ENCODE measurements at places on chromosomes 16 and 17. TPM values are rescaled to one million over a fixed set of nuclear protein-coding genes. Genes with fewer than 3 reads are reported as not detected.

DNA sequence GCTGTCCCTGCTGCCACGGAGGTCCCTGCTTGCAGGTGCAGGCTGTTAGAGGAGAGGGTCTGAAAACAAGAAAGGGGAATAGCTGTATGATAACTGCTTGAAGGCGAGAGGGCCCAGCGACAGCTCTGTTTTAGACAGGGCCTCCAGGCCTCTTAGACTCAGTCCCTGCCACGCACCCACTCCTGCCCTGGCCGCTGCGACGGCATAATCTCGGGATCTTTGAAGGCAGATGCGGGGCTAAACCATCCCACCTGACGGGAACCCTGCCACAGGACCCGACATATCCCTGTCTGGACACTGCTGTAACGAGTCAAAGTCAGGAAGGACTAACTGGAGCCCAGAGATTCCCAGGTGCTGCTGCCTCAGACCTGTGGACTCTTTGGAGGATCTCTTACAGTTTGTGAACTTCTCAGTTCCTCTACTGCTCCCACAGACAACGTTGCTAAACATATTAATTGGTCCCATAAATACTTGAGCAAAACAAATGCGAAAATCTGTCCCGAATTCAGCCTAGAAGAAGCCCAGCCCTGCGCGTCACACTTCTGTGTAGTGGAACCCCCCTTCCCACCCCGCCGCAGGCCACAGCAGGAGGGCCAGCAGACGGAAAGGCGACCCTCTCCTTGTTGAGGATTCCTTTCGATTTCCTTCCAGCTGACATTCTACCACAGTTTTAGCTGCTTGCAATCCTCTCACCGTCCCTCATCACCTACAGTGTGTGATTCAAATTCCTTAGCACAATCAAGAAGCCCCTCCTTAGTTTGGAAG lies 998 bp upstream of the TMEM11 start:
- DNase-seq: no peak

DNA sequence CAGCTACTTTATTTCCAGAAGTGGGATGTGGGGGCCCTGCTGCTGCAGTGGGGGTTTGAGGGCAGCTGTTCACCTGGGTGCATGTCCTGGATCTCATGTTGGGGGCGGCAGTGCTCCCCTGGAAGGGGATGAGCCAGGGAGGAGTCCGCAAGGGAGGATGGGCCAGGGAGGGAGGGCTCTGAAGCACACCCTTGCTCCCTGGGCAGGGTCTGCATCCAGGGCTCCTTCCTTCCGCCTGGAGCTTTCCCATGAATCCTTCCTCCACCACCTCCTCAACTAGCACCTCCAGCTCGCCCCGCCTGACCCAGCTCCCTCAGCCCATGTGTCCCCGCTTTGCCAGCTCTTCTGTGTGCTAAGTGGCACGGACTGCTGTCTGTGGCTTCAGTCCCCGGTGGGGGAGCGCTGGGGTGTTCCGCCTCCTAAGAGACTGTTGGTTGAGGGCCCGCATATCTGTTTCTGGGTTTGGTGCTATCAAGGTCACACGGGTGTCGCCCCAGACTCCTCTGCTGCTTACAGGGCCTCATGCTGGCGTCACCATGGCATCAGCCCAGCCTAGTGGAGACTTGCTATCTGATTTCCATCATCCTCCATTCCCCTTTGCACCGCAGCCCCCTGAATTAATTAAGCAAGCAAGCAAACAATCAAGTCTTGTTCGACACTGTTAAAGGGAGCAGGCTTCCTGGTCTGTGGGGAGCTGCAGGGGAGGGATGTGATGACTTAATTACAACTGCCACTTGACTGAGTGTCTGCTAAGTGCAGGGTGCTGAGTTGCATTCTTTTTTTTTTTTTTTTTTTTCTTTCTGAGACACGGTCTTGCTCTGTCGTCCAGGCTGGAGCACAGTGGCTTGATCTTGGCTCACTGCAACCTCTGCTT lies 71.8 kb downstream of the PRKCA start:
- peak; percentile 63 for DNase-seq

The NACA2 gene
- not detected for total RNA-seq

The HASPIN gene
- total RNA-seq: 9.9 TPM

- DNase-seq: peak; percentile 39
These were observed 705 bp downstream of the FOXK2 start for GRCh38 chr17:82519971-82520903.

DNA sequence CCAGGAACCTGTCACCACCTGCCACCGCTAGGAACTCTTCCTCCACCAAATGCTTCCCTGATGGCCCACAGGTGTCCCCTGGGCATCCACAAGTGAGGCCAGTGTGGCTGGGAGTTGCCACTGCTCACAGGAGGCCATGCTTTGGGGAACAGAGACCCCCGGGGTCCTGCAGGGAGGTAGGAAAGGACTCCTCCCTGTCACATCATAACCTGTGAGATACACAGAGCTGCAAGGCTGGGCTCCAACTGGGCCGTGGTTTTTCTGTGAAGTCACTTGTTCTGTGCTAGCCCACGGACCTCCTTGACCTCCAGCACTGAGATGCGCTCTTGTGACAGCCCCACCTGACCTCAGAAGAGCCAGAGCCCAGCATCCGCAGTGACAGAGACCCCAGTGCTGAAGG lies 311.2 kb downstream of the C16orf95 start:
- DNase-seq: no peak

The XYLT1 gene
- 0.61 TPM for total RNA-seq

DNA sequence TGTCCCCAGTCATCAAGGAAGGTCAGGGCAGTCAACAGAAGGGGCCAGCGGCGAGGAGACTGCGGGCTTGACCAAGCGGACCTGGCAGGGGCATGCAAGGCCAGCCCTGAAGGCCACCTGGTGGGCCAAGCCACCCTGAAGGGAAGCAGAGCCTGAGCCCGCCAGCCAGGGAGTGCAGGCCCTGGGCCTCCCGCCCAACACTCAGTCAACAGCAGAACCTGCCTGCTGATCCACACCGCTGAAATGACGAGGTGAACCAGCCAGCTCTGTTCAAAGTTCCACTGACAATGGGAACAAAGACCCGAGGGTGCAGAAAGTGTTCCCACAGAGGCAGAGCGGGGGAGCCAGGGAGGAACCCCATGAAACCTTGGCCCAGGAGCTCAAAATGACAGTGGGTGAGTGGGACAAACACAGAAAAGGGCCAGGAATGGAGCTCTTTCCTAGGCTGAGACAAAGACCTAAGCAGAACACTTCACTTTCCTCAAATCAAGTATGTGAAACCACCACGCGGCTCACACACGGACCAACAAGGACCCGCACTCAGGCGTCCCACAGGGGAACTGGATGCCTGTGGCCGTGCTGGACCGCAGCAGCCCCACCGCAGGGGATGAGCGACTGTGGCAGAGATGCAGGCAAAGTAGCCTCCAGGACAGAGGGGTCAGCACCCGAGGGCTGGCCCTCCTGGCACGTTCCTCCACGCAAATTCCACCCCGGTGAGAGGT lies 12.0 kb downstream of the AXIN1 start:
- no peak for DNase-seq

The NOD2 gene
- total RNA-seq: not detected

GRCh38 chr17:28341516-28341915 lies 6.0 kb downstream of the TNFAIP1 start:
- no peak for DNase-seq

DNA sequence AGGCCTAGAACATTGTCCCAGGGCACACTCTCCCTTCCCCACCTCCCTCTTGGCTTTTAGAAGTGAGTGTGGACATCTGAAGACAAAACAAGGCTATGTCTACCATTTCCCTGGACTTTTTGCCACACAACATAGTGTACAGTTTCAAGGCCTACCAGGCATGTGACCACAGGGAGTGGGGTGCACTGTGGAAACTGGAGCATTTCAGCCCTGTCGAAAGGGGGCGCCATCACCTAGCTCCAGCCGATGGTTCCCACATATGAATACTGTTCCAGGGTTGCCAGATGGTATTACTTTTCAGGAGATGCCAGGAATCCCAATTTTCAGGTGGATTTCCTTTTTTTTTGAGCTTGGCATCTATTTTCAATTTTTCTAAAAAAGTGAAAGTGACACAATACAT lies 140.7 kb downstream of the KATNIP start:
- DNase-seq: no peak

GRCh38 chr16:56999409-57000270 lies 10.3 kb downstream of the NLRC5 start:
- no peak for DNase-seq
